NCI-H1048 (cell line): ENCODE measurements at places on chromosomes 13 and 19.

DNA sequence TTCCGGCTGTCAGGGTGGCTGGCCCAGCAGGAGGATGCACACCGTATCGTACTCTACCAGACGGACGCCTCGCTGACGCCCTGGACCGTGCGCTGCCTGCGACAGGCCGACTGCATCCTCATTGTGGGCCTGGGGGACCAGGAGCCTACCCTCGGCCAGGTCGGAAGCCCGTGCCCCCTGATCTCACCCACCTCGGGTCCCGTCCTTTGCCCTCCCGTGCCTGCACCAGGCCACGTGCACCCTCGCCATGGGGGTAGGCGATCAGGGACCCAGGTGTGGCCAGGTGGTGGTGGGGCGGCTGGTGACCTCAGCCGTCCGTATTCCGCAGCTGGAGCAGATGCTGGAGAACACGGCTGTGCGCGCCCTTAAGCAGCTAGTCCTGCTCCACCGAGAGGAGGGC lies 19.0 kb downstream of the PNPLA6 start:
- DNase-seq: no peak

DNA sequence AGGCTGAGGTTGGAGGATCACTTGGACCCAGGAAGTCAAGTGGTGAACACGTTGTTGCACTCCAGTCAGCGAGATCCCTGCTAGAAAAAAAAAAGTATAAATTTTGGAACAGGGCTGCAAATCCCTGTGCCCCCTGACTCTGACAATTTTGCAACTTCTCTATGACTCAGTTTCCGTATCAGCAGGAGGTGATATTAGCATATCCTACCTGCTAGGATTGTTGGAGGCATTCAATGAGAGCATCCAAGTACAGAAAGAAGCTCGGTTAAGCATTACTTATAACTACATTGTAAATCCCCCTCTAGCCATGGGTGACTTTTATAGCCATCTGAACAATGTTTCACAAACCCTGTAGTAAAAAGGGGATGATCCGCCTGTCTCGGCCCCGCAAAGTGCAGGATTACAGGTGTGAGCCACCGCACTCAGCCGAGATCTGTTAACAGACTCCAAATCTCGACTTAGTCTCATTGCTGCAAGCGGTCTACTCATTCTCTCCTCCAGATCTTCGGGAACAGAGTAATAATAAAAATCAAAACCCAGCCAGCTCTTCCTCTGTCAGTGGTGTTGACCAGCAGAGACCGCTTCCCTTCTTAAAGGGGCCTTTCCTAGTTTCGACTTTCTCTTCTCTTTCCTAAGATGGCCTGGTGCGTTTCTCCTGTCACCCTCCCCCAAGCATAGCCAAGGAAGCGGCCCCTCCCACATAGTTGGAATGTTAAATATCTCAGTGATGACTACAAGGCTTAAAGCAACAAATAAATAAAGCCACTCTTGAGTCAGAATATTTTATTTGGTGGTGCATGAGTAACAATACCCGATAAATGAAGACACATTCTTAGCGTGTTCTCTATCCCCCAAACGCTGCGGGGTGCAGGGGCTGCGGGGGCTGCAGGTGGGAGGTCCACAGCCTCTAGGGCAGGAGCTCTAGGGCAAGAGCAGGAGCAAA lies 10.3 kb upstream of the BICRA start:
- no peak for DNase-seq

DNA sequence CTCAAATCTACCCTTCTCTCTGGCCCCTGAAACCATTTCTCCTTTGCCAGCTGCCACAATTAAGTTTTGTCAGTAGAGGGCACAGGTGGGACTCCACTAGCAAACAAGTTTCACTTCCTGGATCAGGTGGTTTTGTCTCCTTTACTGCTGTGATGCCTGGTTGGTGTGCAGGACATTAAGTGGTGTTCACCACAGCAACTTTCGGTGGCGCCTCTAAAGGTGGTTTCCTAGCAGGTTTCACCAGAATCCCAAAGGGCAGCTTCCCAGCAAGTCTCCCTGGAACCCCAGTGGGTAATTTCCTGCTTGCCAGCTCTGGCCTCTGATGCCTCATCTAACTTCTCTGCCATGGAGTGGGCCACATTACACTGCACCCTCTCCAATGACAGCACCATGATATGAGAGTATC lies 16.6 kb downstream of the MED4 start:
- DNase-seq: no peak

- no peak for DNase-seq
These were observed 12.5 kb downstream of the NLRP8 start for GRCh38 chr19:55959996-55960675.

DNA sequence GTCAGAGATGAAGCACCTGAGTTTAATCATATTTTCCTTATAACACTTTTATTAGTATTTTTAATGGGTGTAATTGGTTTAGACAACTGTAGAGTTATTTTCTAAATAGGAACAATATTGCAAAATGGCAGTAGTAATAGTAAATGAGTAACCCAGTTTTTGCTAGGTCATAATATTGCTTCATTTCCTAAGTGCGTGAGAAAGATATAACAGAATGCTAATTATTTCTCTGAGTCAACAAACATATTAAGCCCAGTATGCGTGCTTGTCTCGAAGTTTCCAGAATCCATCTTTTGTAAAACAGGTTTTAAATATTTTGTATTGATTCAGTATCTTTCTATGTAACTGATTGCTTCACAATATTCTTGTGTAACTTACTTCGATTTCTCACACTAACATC lies 315.3 kb downstream of the MYO16 start:
- no peak for DNase-seq

DNA sequence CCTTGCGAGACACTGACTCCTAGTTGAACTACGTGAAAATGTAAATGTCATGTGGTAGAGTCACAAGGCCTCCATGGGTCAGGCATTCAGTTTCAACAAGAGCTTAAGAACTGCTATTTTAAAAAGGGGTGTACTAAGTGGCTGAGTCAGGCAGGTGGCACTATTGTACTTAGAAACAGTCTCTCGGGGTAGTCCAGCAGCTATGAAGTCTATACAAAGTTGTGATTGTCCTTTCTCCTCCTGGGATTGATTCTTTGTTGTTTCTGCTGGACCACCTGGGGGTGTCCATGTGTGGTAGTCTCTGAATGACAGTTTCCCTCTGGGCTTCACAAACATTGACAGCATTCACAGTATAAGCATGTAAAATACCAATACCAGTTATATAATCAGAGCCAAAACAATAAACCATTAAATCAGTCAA lies 33.0 kb downstream of the UGGT2 start:
- peak; percentile 8 for DNase-seq

DNA sequence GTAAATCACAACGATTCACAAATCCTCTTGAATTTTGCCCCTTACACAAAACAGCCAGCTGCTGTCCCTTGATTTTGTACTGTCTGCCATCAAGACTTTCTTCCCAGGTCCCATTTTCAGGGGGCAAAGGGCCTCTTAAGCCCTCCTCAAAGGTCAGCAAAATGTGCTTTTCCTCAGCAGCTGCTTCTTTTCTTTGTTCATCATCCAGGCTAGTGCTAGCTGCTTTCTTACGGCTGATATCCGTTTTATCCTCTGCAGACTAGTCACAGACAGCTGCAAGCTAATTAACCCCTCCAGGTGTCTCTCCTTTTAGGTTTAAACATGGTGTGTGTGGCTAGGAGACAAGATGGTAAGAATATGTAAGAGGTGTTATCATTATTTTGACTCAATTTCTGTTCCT lies 90.9 kb downstream of the NALCN start:
- DNase-seq: no peak

GRCh38 chr19:38519988-38520387 lies 86.5 kb downstream of the RYR1 start:
- DNase-seq: no peak

GRCh38 chr13:37997641-37998040 lies 128.1 kb upstream of the TRPC4 start:
- no peak for DNase-seq

DNA sequence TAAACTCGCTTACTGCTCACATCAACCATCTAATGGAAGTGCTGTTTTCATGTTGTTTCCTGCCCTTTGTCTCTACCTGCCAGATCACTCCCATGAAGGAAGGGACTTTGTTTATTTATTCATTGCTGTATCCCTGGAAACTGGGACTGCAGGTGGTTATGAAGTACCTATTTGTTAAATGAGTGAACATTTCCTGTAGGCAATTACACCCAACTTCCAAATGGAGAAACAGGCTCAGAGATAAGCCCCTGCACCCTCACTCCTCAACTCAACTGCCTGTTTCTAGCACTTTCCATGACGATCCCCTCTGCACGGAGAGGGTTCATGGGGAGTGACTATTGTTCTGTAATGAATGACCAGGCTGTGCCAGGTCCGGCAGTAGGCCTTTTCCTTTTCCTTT lies 1.9 kb upstream of the SELENOW start:
- DNase-seq: no peak

DNA sequence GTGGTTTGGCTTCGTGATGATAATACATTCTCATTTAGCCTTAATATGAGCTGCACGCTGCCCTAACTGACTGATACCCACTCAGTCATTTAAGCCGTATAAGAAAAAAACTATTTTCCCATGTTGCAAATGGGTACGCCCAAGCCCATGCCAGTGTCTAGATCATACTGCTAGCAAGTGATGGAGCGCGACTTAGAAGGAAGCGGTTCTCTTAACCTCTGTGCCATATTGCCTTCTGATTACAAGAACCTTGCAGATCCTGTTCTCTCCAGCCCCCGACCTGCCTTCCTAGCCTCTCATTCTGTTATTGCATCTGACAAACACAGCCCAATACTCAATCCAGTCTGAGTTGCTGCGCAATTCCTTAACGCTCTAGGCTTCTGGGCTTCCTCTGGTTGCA lies 603 bp downstream of the GPALPP1 start:
- no peak for DNase-seq

DNA sequence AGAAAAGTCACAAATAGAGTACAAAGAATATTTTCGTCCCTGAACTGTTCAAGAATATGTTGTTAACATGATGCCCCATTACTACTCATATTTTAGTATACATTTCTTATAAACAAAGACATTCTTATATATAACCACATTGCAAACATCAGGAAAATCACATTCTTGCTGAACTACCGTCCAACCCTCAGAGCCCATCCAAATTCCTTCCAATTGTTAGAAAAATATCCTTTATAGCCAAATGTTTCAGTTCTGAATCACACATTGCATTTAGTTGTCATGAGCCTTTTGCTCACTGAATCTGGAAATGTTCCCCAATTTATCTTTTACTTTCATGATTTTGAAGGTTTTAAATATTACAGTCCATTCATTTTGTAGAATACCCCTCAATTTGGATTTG lies 467.8 kb upstream of the ARGLU1 start:
- no peak for DNase-seq

- DNase-seq: no peak
These were observed at the start of gene FUT6 for GRCh38 chr19:5839065-5840017. Gene FUT6, minus strand, starts transcription at chr19:5839702. Its CDS starts 7,135 bp downstream, at chr19:5832567.

DNA sequence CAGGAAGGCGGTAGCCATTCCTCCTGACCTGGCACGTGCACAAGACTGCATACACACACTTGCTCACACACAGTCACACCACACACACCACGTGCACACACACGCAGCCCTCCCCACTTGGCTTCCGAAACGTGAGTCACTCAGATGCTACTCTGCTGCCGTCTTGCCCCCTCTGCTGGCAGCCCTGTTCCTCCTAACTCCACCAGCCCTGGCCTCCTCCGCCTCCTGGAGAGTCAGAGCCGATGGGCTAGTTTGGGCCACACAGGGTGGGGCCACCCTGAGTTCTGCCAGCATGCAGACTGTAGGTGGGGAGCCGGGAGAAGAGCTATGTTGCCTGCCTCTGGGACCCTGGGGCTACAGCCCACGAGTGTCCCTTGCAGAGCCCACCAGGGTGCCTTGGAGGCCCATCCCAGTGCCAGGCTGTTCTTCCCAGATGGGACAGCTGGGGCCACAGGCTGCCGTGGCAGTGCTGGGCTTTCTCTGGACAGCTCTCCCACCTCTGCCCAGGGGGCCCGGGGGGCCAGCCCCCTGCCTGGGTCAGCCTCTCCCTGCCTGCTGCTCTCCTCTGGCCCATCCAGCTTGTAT lies 12.1 kb downstream of the PIN1 start:
- DNase-seq: no peak
